ENCODE measurements at places on chromosomes 16 and 17. TPM values are rescaled to one million over a fixed set of nuclear protein-coding genes. Genes with fewer than 3 reads are reported as not detected.

GRCh38 chr16:24346734-24347133, 90.6 kb downstream of the CACNG3 start:
- no peak overlapping the region for H3K27ac ChIP-seq
- H3K36me3 ChIP-seq, result no peaks in the 10 kb centered on the region
- H3K27me3 ChIP-seq, result peaks cover 7% of the 10 kb centered on the region
- H3K4me1 ChIP-seq, result no peaks in the 10 kb centered on the region

DNA sequence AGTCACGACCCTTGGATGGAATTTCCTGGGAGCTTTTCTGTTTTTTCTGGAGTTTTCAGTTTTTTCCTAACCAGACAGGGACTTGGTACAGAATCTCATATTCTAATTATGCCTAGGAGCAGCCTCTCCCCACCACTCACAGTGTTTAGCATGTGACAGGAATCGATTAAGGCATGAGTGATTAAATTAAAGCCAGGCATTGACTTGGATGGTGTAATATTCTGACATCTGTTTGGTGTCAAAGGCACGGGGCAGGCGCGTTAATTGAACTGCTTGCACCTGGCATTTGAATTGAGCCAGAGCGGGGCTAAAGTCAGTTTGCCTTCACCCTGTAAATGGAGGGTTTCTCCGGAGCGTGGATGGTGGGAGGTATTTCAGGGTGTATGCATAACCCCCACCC, 11.9 kb downstream of the MAPT start:
- no peaks in the 10 kb centered on the region for H3K36me3 ChIP-seq
- H3K27ac ChIP-seq, result no peak overlapping the region
- no peak for DNase-seq
- no peaks in the 10 kb centered on the region for H3K4me1 ChIP-seq
- no peak overlapping the region for H3K4me3 ChIP-seq

Gene MYL11
- 1.2 TPM for total RNA-seq

- peaks cover 11% of the 10 kb centered on the region for H3K36me3 ChIP-seq
- no peak overlapping the region for H3K4me3 ChIP-seq
- no peaks in the 10 kb centered on the region for H3K27me3 ChIP-seq
- peaks cover 19% of the 10 kb centered on the region for H3K4me1 ChIP-seq
- no peak for DNase-seq
These were observed 84.5 kb downstream of the MRM3 start for GRCh38 chr17:866568-867103.

DNA sequence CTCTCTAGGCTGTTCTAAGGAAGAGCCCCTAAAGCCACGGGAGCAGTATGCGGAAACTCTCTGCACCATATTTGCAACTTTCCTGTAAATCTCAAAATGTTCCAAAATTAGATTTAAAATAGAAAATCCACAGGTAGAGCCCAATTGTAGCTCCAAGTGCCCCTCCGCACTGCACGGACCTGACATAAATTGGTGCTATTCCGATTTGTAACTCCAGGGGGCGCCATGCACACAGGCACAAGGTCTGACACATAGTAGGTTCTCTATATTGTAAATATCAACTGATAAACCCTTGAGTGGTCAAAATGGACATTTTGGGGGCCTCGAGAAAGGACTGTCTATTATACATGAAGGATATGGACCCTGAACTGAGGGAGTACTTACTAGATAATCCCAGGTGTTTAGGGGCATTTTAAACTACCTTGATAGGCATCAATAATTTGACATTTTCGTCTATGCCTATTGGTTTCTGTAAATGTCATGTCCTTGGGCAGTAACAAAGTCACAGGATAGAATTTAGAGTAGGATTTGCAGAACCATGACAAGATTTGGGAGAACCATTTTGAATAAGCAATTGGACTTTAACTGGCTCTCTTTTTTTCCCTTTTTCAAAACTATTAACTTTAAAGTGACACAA, 36.6 kb upstream of the TMEM132E start:
- DNase-seq, result peak; percentile 1
- H3K27me3 ChIP-seq, result no peaks in the 10 kb centered on the region
- no peaks in the 10 kb centered on the region for H3K4me1 ChIP-seq
- peaks cover 6% of the 10 kb centered on the region for H3K36me3 ChIP-seq

DNA sequence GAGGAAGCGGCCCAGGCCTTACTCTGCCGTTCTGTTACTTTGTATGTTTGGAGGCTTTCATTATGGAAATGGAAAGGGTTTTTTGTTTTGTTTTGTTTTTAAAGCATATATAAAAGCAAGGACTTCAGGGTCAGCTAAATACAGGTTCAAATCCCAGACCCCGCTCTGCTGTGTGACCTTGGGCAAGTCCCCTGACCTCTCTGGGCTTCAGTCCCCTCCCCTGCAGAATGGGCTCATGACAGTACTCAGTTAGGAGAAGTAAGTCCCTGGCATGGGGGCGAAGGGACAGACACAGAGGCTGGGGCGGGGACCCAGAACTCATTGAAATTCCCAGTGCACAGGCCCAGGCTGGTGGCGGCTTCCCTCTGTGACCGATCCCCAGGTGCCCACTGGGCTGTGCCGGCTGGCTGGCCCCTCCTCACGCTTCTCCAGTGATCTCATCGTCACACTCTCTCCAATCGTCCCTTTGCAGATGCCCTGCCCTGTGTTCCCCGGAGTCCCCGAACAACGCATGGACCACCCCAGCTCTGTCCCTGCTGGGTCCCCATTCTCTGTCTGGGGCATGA, 979 bp upstream of the CIBAR2 start:
- no peaks in the 10 kb centered on the region for H3K27me3 ChIP-seq
- H3K27ac ChIP-seq, result no peak overlapping the region
- H3K36me3 ChIP-seq, result no peaks in the 10 kb centered on the region
- peaks cover 6% of the 10 kb centered on the region for H3K4me1 ChIP-seq
- no peak for DNase-seq
- H3K4me3 ChIP-seq, result no peak overlapping the region

- no peak for DNase-seq
- peaks cover 24% of the 10 kb centered on the region for H3K4me1 ChIP-seq
- peaks cover 33% of the 10 kb centered on the region for H3K36me3 ChIP-seq
- peak overlapping the region; percentile 95 for H3K27ac ChIP-seq
These were observed 655 bp upstream of the KLHDC4 start for GRCh38 chr16:87766485-87766797.

GRCh38 chr17:34756637-34757021, 177.2 kb downstream of the TMEM132E start:
- no peak overlapping the region for H3K4me3 ChIP-seq
- H3K27ac ChIP-seq, result no peak overlapping the region
- no peaks in the 10 kb centered on the region for H3K4me1 ChIP-seq
- no peak for DNase-seq
- H3K36me3 ChIP-seq, result no peaks in the 10 kb centered on the region

DNA sequence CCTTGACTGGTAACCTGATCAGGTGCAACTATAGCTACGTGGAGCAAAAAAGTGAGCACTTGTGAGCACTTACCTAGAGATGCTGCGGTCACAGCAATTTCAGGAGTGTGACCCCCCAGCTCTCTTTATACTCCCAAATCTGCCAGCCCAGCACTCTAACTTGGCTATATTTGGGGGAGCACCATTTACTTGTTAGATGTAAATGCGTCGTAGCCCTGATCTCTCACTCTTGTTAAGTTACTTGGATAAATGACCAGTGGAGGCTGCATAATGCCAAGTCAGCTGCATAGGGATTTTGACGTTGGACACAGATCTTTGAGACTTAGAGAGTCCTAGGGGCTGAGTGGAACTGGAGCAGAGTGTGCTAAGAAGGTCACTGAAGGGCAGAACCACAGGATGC, at the start of gene MYH13:
MYH13 (minus strand) TSS at position 101 of the 400 bp plus-strand sequence. CDS start 8,476 bp downstream, outside the sequence.
- peaks cover 7% of the 10 kb centered on the region for H3K4me1 ChIP-seq
- H3K27ac ChIP-seq, result no peak within 1 kb of the TSS
- no peak within 1 kb of the TSS for H3K4me3 ChIP-seq
- peaks cover 21% of the 10 kb centered on the region for H3K27me3 ChIP-seq
- H3K36me3 ChIP-seq, result no peaks in the 10 kb centered on the region

GRCh38 chr17:57489321-57489720, 233.0 kb downstream of the MSI2 start:
- H3K4me3 ChIP-seq, result no peak overlapping the region
- no peak for DNase-seq
- peaks cover 13% of the 10 kb centered on the region for H3K36me3 ChIP-seq
- H3K27me3 ChIP-seq, result no peaks in the 10 kb centered on the region

GRCh38 chr16:3214904-3215600, 19.9 kb downstream of the ZNF200 start:
- no peak for DNase-seq
- no peak overlapping the region for H3K27ac ChIP-seq
- no peaks in the 10 kb centered on the region for H3K36me3 ChIP-seq
- no peak overlapping the region for H3K4me3 ChIP-seq

DNA sequence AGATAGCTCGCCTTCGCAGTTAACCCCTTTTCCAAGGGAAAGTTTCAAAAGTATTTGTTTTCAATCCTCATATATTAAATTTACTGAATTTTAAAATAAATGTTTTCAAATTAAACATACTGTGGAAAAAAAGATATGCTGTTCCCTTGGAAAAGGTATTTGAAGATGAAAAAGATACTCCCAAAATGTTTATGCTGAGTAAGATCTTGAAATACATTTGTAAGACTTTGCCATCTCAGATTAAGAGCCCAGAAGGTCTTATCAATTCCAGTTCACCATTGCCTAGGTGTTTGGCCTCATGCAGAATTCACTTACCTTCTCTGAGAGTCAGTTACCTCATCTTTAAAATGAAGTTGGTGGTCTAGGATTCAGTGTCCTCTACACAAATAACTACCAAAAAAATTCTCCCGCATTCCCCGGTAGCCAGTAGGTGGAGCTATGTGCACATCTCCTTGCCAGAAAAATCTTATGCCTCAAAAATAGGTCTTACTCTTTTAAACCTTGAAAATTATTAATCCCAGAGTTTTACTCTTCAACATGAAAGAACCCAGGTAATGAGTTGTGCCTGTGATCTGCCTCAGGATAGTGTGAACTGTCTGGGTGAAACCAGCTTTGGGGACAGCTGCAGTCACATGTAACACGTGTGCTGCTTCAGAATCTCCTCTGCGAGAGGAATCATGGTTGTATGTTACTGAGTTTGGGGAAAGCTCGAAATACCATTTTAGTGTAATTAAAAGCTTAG, 178.3 kb downstream of the MRTFB start:
- no peak overlapping the region for H3K27ac ChIP-seq
- H3K4me1 ChIP-seq, result no peaks in the 10 kb centered on the region
- H3K4me3 ChIP-seq, result no peak overlapping the region
- peaks cover 70% of the 10 kb centered on the region for H3K36me3 ChIP-seq
- DNase-seq, result peak; percentile 54
- H3K27me3 ChIP-seq, result no peaks in the 10 kb centered on the region

Gene KRTAP9-4
- total RNA-seq, result not detected

Gene SNN
- 5.8 TPM for total RNA-seq

DNA sequence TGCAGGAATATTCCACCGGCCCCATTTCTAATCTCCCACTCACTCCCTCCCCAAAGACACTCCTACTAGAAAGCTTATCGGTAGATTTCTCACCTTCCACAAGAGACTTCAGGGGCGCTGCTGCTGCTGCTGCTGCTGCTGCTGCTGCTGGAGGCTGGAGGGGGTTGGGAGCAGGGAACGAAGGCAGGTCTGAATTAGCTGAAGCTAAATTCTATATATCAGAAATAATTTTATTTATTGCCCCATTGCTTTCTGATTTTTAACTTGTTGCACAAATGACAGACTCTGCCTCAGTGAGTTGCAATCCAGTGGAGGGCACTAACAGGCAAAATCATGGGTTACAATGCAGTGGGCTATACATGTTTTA, 25.8 kb upstream of the HLF start:
- H3K36me3 ChIP-seq, result no peaks in the 10 kb centered on the region
- peaks cover 15% of the 10 kb centered on the region for H3K4me1 ChIP-seq
- DNase-seq, result no peak
- H3K4me3 ChIP-seq, result peak overlapping the region; percentile 76
- H3K27me3 ChIP-seq, result peaks cover under 1% of the 10 kb centered on the region

- H3K36me3 ChIP-seq, result peaks cover 6% of the 10 kb centered on the region
- H3K27ac ChIP-seq, result peak overlapping the region; percentile 92
- peaks cover under 1% of the 10 kb centered on the region for H3K27me3 ChIP-seq
- peak; percentile 92 for DNase-seq
- peak overlapping the region; percentile 49 for H3K4me3 ChIP-seq
These were observed 77.2 kb downstream of the CNGB1 start for GRCh38 chr16:57893559-57894389.

DNA sequence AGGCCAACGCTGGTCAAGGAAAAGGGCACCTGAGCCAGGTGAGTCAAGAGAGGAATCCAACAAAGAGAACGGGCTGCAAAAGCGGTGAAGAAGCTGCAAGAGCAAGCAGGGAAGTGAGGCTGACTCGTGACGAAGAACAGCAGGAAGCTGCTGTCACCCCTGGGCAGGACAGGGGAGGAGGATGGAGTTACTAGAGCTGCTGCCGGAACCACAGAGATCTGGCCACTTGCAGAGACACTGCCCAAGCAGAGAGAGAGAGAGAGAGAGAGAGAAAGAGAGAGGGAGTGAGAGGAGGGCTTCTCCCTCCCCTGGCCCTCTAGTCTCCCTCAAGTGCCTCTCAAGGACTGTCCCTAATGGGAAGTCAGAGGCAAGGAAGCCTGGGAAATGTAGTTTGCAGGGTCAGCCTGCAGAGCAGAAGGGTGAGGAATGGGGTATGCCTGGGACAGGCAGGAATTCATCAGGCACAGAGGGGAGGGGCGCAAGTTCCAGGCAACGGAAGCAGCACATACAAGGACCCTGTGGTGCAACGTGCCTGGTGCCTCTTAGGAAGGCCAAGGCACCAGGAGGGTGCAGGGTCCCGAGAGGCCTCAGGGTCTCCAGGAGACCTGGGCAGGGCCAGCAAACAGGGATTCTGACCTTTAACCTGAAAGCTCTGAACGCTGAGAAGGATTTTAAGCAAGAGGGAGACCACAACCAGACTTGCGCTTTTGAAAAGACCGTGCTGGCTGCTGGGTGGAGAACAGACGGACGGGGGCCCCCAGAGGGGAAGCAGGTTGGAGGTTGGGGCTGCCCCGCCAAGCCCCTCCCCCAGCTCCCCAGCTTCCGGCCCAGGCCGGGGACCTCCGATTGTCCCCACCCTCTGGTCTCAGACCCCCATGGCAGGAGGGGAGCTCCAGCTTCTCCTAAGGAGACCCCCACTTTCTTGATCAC, 45.8 kb upstream of the CIBAR2 start:
- no peak for DNase-seq
- peaks cover 5% of the 10 kb centered on the region for H3K36me3 ChIP-seq
- H3K4me3 ChIP-seq, result no peak overlapping the region
- peaks cover 5% of the 10 kb centered on the region for H3K4me1 ChIP-seq
- H3K27me3 ChIP-seq, result peaks cover 23% of the 10 kb centered on the region

DNA sequence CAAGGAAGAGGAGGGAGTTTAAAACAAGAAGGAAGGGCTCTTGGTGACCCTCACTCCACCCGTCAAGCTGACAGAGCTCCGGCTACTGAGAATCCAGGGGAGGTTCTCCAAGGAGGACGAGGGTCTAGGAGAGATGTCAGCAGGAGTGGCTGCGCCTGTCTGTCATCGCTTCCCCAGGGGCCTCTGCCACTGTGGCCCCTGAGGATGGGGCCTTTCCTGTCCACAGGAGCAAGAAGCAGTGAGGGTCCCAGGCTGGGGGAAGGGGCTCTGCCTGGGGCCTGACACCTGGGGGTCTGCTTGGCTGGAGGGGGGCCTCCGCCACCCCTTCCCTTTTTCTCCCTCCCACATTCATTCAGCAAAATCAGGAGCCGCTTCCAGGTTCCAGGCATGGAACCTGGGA, 66.5 kb upstream of the TNRC6C start:
- H3K27me3 ChIP-seq, result peaks cover 39% of the 10 kb centered on the region
- peaks cover 8% of the 10 kb centered on the region for H3K4me1 ChIP-seq
- no peaks in the 10 kb centered on the region for H3K36me3 ChIP-seq
- no peak overlapping the region for H3K27ac ChIP-seq

Measured in MCF 10A (cell line).